ENCODE measurements at places on chromosomes 11 and 22.
A peak's percentile ranks its signal among the peaks of the same experiment; 100 is the strongest.

GRCh38 chr22:38139901-38140300, 29.4 kb upstream of the BAIAP2L2 start:
- H3K4me1 ChIP-seq: peaks cover 21% of the 10 kb centered on the region
- H3K27me3 ChIP-seq: no peaks in the 10 kb centered on the region
- no peak overlapping the region for H3K27ac ChIP-seq

DNA sequence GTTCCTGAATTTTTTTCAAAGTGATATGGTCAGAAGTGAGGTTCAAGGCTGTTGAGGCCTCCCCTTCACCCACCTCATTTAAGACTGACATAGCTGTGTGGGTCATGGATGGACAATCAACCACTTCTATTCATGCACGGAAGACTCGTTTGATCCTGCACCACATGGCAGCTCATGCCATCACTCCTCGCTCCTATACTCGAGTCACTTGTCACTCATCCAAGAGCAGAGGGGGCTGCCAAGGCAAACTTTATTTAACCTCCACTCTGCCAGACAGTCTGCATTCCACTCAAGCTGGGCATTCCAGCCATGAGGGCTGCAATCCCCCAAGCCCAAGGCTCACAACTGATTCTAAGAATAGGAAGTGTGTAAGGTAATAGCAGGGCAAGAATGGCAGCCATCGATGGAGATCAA, 34.1 kb downstream of the SNX19 start:
- no peak overlapping the region for H3K27ac ChIP-seq
- H3K27me3 ChIP-seq: no peaks in the 10 kb centered on the region
- no peak for DNase-seq
- no peak overlapping the region for H3K4me3 ChIP-seq
- H3K4me1 ChIP-seq: no peaks in the 10 kb centered on the region

- no peak overlapping the region for H3K27ac ChIP-seq
- no peaks in the 10 kb centered on the region for H3K36me3 ChIP-seq
- H3K27me3 ChIP-seq: peaks cover 53% of the 10 kb centered on the region
- no peaks in the 10 kb centered on the region for H3K4me1 ChIP-seq
- DNase-seq: no peak
- H3K4me3 ChIP-seq: no peak overlapping the region
Observed at GRCh38 chr11:120832481-120833238, 191.2 kb upstream of the TBCEL start.

- H3K27ac ChIP-seq: no peak overlapping the region
- peaks cover 5% of the 10 kb centered on the region for H3K27me3 ChIP-seq
- H3K4me1 ChIP-seq: no peaks in the 10 kb centered on the region
- DNase-seq: no peak
- no peak overlapping the region for H3K4me3 ChIP-seq
- H3K36me3 ChIP-seq: no peaks in the 10 kb centered on the region
Observed at GRCh38 chr22:40723396-40723933, 44.2 kb downstream of the MCHR1 start.

GRCh38 chr11:62418733-62419132, at the start of gene SCGB1A1:
SCGB1A1 (plus strand) TSS chr11:62419033; CDS start chr11:62419096, 63 bp downstream.
- peak within 1 kb of the TSS; percentile 12 for H3K27ac ChIP-seq
- no peaks in the 10 kb centered on the region for H3K36me3 ChIP-seq
- DNase-seq: no peak

DNA sequence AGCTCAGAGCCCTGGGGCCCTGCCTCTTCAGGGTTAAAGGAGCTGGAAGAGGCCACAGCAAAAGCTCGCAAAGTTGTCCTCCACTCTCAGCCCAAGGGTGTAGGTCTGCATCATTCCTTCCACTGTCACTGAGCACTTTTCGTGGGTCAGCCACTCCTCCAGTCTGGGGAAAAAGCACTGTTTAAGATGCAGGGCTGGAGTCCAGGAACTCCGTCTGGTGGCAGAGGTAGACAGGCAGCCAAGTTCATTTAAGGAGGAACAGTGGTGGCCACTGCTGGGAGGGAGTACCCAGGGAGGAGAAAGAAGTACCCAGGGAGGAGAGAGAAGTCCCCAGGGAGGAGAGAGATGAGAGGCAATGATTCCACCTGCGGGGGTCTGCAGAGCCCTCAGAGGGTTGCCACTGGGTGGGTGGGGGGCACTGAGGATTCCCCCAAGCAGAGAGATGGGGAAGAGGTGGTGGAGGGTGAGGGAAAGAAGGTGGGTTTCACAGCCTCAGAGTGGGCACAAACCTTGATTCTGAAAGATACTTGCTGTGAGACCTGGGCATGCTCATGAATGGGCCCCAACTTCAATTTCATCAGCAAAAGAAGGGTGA, 70.0 kb upstream of the B3GAT1 start:
- 0 out of 3 replicates have a peak, but pooled peaks cover 4% of the 10 kb centered on the region for H3K27me3 ChIP-seq
- H3K4me1 ChIP-seq: no peaks in the 10 kb centered on the region
- no peak overlapping the region for H3K4me3 ChIP-seq
- no peaks in the 10 kb centered on the region for H3K36me3 ChIP-seq

- no peak overlapping the region for H3K4me3 ChIP-seq
- H3K4me1 ChIP-seq: no peaks in the 10 kb centered on the region
- H3K27me3 ChIP-seq: no peaks in the 10 kb centered on the region
- no peak overlapping the region for H3K27ac ChIP-seq
Observed at GRCh38 chr11:60394666-60395380, 1.4 kb upstream of the MS4A14 start.

DNA sequence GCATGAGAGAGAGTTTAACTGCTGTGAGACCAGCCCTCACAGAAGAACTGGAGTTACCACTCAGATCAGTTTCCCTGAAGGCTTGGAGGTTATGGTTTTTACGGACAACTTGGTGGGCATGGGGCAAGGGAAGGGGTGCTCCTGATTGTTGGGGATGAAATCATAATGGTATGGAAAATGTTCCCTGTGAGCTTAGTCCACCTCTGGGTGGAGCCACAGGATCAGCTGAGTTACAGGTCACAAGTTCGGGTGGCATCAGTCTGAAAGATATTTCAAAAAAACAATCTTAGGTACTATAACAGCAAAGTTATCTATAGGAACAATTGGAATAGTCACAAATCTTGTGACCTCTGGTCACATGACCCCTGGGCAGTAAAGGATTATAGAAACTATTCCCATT, 162.9 kb downstream of the DLG2 start:
- H3K27ac ChIP-seq: no peak overlapping the region
- no peaks in the 10 kb centered on the region for H3K4me1 ChIP-seq
- H3K4me3 ChIP-seq: no peak overlapping the region
- H3K27me3 ChIP-seq: no peaks in the 10 kb centered on the region
- H3K36me3 ChIP-seq: no peaks in the 10 kb centered on the region
- no peak for DNase-seq

GRCh38 chr11:113638376-113638775, 67.7 kb downstream of the TMPRSS5 start:
- H3K4me1 ChIP-seq: peaks cover 10% of the 10 kb centered on the region
- H3K36me3 ChIP-seq: no peaks in the 10 kb centered on the region
- H3K27me3 ChIP-seq: no peaks in the 10 kb centered on the region
- H3K27ac ChIP-seq: no peak overlapping the region
- DNase-seq: no peak

DNA sequence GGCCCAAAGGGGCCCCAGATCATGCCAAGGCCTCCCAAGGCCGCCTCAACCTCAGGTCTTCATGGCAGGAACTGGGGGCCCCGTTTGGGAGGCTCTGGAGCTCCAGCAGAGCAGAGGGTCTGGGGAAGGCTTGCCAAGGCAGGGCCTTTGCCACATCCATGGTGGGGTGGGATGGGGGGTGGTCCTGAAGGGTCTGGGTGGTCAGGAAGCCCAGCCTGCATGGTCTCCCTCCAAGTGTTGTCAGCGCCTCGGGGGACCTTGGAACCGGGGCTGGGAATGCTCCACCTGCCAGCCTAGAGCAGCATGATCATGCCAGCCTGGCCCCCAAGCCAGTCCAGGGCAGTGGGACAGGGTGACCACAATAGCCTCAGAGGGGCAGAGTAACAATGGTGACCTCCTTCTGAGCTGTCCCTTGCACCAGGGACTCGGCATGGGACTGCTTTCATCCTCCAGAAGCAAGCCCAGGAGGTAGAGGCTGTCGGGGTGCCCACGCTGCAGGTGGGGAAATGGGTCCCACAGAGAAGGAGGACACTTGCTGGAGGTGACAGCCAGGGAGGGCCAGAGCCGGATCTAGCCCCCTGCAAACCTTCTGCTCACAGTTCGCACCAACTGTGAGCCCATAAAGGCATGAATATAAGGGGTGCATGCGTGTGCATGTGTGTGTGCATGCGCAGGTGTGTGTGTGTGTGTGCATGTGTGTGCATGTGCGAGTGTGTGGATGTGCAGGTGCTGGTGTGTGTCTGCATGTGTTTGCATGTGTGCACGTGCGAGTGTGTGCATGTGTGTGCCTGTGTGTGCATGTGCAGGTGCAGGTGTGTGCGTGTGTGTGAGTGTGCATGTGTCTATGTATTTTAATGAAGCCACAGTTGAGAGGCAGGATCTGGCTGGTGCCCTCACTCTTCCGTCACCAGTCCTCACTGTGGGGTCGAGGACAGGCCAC, 63.8 kb downstream of the MYEOV start:
- DNase-seq: no peak
- no peaks in the 10 kb centered on the region for H3K27me3 ChIP-seq
- no peak overlapping the region for H3K4me3 ChIP-seq
- no peaks in the 10 kb centered on the region for H3K36me3 ChIP-seq
- H3K27ac ChIP-seq: no peak overlapping the region
- no peaks in the 10 kb centered on the region for H3K4me1 ChIP-seq

- peaks cover 98% of the 10 kb centered on the region for H3K36me3 ChIP-seq
- no peaks in the 10 kb centered on the region for H3K27me3 ChIP-seq
- H3K4me1 ChIP-seq: no peaks in the 10 kb centered on the region
- DNase-seq: no peak
Observed at GRCh38 chr22:30340911-30341685, 14.4 kb upstream of the TBC1D10A start.

GRCh38 chr22:26360169-26360885, 68.7 kb upstream of the ASPHD2 start:
- peak; percentile 85 for DNase-seq
- H3K27me3 ChIP-seq: no peaks in the 10 kb centered on the region
- H3K36me3 ChIP-seq: no peaks in the 10 kb centered on the region
- peak overlapping the region; percentile 35 for H3K4me3 ChIP-seq
- H3K4me1 ChIP-seq: peaks cover 2% of the 10 kb centered on the region

- no peak overlapping the region for H3K27ac ChIP-seq
- peaks cover 5% of the 10 kb centered on the region for H3K4me1 ChIP-seq
- no peaks in the 10 kb centered on the region for H3K36me3 ChIP-seq
- DNase-seq: no peak
Observed at GRCh38 chr11:45254070-45254469, 32.1 kb downstream of the SYT13 start.

GRCh38 chr11:74453373-74453975, 13.9 kb downstream of the KCNE3 start:
- no peak overlapping the region for H3K27ac ChIP-seq
- H3K4me3 ChIP-seq: no peak overlapping the region
- peaks cover 2% of the 10 kb centered on the region for H3K36me3 ChIP-seq
- peak; percentile 73 for DNase-seq
- peaks cover 7% of the 10 kb centered on the region for H3K4me1 ChIP-seq

DNA sequence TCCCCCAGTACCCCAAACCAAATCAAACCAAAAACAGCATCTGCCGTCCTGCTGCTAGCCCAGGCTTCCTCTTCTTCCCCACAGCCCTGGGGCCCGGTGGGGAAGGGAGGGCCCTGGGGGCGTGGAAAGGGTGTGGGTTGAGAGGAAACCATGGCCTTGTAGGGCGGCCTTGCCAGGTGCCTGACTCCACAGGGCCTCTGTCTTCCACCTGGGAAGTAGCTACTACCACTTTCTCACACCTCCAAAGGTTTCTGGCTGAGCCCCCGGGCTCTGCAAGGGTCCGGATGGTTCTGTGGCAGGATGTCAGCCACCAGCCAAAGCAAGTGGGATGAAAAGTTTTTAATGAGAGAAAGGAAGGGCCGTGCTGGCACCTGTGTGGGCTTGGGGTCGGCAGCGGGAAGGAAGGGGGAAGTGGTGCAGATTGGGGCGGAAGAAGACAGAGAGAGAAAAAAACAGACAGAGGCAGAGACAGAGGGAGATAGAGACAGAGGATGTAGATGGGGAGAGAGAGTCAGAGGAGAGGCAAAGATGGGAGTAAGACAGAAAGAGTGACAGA, 10.5 kb downstream of the TPST2 start:
- H3K4me3 ChIP-seq: no peak overlapping the region
- no peak for DNase-seq
- H3K36me3 ChIP-seq: peaks cover 80% of the 10 kb centered on the region
- no peak overlapping the region for H3K27ac ChIP-seq
- H3K4me1 ChIP-seq: peaks cover under 1% of the 10 kb centered on the region

- H3K4me3 ChIP-seq: no peak overlapping the region
- H3K27ac ChIP-seq: peak overlapping the region; percentile 78
- no peaks in the 10 kb centered on the region for H3K36me3 ChIP-seq
- no peaks in the 10 kb centered on the region for H3K27me3 ChIP-seq
Observed at GRCh38 chr11:86152006-86152862, 83.3 kb upstream of the PICALM start.

DNA sequence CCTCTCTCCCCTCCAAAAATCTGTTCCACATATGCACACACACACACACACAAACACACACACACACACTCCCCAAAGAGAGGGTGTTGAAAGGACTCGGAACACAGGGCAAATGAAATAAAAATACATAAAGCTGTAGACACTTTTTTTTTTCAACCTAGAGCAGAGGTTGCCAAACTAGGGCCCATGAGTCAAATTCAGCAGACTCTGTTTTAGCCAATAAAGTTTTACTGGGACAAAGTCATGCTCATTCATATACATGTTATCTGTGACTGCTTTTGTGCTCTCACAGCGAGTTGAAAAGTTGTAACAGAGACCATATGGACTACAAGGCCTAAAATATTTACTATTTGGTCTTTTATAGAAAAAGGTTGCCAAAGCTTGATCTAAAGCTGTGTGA, 8.9 kb downstream of the IMMP1L start:
- H3K4me3 ChIP-seq: no peak overlapping the region
- H3K27ac ChIP-seq: no peak overlapping the region
- H3K27me3 ChIP-seq: no peaks in the 10 kb centered on the region
